COR-L47 (cell line): ENCODE measurements at places on chromosomes 2 and 18.

- DNase-seq = no peak
Observed at GRCh38 chr2:17386771-17387170, 131.5 kb downstream of the RAD51AP2 start.

DNA sequence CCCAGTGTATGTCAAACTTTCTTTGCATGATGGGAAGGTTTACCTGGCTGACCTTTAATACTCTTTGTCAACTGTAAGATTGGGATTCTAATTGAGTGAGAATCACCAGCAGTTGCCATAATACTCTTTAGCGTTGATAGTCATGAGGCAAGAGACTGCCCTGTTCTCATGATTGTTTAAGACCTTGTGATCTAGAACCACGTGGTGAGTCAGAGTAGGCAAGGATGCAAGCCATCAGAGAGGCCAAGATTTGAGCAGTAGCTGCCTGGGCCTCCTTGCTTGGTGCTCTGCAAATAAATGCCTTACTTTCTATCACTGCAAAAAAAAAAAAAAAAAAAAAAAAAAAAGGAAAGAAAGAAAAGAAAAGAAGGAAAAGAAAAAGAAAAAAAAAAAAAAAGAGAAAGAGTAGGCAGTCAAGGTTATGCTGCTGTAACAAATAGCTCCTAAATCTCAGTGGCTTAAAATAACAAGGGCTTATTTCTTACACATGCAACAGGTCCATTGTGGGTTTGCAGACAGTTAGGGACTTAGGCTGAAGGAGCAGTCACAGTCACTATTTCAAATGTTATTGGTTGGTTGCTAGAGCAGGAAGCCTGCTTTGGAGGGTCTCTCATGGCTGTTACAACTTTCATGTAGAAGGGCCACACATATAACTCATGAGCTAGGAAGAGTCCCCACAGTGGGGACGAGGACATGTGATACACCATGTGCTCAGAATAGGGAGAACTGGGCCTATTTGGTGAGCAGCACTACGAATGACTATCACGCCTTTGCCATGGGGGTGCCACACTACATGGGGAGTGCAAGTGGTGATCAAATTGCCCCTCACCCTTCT lies 21.7 kb downstream of the IL1R2 start:
- DNase-seq = no peak

- DNase-seq = no peak
Observed at GRCh38 chr2:219331560-219332213, 857 bp downstream of the RESP18 start.

- DNase-seq = no peak
Observed at GRCh38 chr2:128686497-128686859, 367.8 kb upstream of the HS6ST1 start.

- DNase-seq = no peak
Observed at GRCh38 chr18:24267878-24268277, 129.0 kb downstream of the CABYR start.

DNA sequence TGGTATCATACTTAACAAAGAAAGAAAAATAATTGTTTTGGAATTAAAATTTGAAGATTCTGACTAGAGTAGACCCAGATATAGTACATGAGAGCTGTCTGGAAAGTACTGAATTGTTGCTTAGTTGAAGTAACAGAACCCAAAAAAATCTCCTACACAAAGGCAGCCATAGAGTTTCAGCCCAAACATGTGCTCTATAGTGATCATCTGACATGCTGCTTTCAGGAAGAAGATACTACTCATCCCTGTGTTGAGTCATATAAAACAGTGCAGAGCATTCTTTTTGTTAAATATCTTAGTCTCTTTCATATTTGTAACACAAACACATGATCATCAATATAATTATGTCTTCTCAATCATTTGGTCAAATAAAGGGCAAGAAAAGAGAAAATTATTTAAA lies 84.8 kb upstream of the PTPRM start:
- no peak for DNase-seq

GRCh38 chr2:226431288-226431948 lies 368.2 kb downstream of the IRS1 start:
- DNase-seq = no peak
